Sciatic nerve (tissue), 2 donors: ENCODE measurements at places on chromosomes 5 and 9.

GRCh38 chr9:136020206-136020605, 59.0 kb upstream of the UBAC1 start:
- no peak for DNase-seq

DNA sequence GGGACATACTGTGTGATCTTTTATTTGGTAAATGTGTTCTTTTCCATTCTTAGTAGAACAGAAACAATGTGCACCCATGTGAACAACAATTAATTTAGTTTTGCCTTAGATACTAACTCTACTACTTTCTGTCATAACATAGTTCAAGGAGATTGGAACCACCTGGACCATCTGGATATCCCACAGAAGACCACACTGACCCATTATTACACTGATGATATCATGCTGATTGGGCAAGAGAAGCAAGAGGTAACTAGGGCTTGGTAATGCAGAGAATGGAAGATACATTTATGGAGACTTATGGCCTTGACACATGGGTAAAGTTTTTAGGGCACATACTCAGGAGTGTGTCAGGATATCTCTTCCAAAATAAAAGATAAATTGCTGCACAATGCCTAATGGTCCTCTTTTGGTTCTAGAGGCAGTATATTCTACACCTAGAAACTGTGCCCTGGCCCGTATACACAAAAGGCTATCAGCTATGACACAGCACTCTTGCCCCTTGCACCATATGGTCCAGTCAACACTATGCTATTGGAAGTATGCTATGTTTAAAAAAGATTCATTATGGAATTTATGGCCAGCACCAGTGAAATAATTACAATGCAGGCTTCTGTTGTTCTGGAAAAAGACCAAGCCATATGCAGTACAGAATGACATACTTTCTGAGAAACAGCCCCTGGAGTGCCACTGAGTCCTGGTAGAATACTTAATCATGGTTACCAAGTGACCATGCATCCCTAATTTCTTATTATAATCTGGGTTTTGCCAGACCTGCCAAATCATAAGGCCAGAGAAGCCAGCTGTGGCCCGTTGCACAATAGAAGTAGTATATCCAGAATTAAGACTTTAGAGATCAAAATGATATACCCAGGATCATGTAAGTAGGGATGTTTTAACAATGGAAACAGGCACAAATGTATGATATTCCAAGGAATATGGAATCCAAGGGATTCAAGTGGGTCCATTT, 41.6 kb upstream of the MROH2B start:
- DNase-seq: no peak

GRCh38 chr9:23594421-23594820, 231.6 kb downstream of the ELAVL2 start:
- DNase-seq: no peak

DNA sequence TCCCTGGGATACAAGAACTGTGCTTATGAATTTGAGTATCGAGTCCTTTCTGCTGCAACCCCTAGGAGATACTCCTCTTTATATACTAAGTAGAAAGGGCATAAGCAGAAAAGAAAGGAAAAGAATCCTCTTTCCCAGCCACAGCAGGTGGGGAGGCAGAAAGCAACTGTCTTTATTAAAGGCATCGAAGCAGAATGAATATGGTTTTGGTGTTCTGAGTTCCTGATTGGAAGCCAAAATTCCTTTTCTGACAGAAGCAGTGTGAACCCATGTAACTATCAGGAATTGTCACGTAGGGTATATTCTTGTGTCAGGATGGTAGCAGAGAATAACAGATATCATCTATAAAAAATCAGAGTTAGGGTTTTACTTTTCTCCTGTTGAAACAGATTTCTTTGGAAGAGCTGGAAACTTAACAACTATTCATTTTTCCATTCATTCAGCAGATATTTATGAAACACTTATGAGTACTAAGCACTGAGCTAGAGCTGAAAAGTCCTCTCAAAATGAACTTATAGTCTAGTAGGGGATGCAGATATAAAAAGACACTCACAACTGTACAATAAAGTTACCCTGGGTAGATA, 96.5 kb upstream of the LHFPL2 start:
- no peak for DNase-seq

DNA sequence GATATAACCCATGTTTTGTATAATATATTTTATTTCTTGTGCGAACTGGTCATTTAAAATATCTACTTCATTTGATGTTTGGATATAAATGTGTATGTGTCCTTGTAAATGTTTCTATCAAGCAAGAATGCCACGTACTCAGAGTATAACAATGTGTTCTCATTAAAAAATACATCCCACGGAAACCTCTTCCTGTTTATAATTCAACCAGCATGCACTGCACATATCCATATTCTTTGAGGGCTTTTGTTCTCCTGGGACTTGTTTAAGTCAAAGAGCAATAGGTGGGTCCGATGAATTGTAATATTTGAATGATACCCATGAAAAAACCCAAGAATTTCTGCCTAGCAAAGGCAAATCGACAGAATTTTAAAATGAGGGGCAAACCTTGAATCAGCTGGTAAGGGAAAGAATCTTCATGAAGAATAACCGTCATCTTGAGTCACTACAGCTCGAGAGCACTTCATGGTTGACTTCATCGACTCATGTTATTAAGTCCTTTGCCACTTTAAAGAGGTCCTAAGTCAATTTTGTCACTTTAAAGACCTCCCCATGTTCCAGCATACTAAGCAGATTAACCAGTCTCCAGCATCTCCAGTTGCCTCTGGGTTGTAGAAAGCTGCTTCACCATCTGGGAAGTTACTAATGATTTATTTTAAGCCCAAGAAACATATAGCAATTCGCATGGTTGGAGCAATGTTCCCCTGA, 80.6 kb downstream of the NPR3 start:
- no peak for DNase-seq

- no peak for DNase-seq
Measured at GRCh38 chr5:14200312-14200990, 57.3 kb downstream of the TRIO start.

- DNase-seq: no peak
Measured at GRCh38 chr9:124886866-124887492, 25.0 kb downstream of the ARPC5L start.

DNA sequence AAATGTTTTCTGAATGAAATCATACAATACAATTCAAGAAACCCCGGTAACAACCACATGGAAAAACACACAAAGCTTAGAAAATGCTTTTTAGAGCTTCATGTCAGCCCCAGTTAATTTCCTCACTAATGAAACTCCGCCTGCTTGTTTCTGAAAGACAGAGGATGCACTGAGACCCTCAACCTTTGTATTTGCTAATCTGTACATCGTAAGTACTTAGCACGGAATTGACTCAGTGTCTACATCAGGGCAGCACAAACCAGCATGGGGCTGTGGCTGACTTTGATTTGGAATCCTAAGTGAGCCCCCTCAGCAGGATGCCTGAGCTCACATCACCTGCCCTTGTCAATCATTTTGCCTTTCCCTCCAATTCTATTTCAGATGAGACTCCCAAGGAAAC, 499.1 kb upstream of the MPDZ start:
- DNase-seq: no peak

- DNase-seq: no peak
Measured at GRCh38 chr5:321230-321725, at the start of gene AHRR. TSS of gene AHRR (plus strand) at chr5:321714. CDS start at chr5:343903, 22,189 bp downstream.

DNA sequence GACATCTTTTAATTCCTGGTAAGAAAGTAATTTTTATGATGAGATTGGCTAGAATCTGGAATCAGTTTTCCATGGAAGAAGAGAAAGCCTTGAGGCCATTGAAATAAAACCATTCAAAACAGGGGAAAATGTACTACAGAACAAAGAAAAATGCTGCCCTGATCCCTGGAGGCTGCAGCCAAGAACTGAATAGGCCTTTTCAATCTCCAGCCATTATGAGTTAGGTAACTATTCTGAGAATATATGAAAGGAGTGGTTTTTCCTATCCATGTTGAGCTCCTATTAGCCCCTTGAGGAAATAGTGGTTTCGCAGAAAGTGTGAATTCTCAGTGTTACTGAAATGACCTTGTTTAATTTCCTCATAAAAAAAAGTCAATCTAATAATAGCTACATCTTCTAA, 408.5 kb upstream of the GRAMD2B start:
- DNase-seq: no peak

GRCh38 chr9:71729816-71730526, 38.3 kb downstream of the CEMIP2 start:
- DNase-seq: no peak

DNA sequence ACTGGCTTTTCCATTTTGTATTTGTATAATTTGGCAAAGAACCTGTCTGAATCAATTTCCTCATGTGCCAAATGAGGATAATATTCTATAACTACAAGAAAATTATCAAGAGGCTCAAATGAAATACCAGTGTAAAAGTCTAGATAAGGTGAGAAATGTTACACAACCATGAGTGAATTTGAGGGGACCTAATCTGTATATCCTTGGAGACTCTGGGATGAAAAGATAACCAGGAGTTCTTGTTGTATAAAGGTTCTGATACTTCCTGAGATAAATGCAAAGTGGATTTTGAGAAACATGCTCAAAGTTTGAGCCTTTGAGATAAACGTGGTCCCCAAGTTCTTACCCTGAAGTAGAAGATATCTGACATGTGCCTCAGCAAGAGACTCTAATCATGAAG, 120.3 kb upstream of the SLC12A2 start:
- no peak for DNase-seq
